ENCODE measurements at places on chromosomes 2 and 18.

- no peak for DNase-seq
Observed at GRCh38 chr2:205865905-205866441, 183.7 kb downstream of the NRP2 start.

GRCh38 chr2:69087211-69087911, 74.4 kb downstream of the ANTXR1 start:
- no peak for DNase-seq

DNA sequence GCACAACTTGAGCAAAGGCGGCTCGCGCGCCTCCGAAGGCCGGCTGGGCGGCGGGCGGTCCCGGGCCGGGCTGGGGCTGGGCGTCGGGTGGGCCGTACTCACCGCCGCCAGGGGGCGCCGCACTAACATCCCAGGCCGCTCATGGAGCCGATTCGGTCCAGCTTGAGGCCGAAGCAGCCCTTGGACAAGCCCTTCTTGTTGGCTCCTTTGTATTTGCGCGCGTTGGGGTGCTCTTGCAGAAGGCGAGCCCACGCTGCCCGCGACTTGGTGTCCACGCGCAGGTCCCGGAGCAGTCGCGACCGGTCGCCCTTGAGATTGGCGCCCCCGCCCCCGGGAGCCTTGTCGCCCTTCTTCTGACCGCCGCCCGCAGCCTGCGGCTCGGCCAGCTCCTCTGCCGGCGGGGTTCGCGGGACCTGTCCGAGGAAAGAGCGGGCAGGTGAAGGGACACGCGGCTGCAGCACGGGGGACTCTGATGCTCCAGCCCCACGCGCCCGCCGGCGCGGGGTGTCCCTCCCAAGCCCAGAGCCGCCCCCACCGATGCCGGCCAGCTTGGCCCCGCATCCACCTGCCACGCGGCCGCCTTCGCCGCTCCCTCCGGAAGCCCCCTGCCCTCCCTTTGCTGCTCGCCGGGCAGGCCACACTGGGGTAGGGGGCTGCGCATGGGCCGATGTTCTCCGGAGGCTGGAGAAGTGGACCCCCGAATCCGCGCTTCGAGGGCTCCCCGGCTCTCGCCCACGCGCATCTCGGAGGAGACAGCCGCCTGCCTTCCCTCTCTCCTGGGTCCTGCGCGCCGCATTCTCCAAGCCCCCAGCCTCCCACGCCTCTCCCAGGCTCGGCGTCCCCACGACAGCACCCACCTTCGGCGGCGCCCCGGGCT, 655 bp downstream of the NPPC start:
- peak; percentile 85 for DNase-seq

DNA sequence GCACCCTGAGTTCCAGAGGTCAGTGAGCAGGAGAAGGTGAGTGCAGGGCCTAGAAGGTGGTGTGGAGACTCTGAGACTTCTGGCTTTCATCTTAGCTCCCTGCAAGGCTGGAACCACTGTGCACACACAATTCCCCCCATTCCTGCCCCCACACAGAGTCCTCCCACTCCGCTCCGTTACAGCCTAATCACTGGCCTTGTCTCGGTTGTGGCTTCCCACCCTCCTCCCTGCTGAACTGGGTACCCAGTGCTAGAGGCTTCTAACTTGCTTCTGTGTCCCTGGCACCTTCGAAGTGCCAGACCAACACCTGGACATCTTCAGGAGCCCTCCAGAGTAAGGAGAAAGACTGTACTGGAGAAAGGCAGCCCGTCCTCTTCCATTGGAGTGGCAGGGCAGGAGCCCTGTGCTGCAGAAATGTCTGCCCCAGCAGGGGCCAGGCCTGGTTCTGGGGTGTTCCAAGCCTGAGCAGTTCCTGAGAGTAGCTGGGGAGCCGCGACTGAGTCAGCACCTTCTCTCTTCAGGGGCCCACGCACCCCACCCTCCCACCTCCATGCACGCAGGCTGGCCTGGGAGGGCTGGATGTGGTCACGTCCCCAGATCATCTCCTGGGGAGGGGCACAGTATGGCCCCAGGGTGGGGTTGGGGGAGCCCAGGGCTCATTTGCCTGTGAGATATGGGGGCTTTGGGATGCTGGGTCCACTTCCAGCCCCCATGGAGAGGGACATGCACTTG, 23.4 kb downstream of the CROCC2 start:
- DNase-seq, result no peak

GRCh38 chr2:170685591-170685990, 29.5 kb upstream of the SP5 start:
- no peak for DNase-seq

GRCh38 chr2:225771701-225772100, 372.2 kb downstream of the NYAP2 start:
- DNase-seq, result no peak

DNA sequence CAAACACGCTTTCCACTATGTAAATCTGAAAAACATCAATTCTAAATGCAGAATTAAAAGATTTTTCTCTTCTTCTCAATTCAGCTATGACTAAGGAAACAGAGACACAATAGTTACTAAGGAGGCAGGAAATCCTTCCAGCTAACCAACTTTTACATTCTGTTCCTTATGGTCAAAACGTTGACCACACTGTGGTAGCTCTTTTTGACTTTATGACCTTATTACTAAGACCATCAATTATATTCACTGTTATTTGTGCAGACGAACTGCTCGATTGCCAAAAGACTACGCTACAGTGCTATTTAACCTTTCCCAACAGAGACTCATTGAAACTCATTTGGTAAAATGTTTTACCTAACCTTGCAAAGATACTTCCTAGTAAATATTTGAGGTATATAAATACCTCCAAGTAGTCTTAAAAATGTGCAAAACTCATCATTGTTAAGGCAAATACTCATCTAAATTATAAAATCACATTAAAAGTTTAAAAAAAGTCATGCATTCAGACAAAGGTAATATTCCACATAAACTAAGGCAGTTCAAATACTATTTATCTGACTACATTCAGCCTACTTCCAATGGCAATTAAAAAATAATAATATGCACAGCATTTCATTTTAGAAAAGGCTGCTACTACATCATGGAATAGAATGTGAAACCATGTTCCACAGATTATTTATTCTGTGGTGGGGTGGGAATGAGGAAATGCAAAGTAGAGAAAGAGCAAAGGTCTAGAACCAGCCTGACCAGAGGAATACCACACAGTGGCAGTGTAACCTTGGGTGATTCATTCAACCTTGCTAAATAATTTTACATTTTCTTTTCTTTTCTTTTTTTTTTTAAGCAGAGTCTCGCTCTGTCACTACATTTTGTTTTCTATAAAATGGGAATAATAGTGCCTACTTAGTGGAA, 139.9 kb downstream of the THADA start:
- no peak for DNase-seq

DNA sequence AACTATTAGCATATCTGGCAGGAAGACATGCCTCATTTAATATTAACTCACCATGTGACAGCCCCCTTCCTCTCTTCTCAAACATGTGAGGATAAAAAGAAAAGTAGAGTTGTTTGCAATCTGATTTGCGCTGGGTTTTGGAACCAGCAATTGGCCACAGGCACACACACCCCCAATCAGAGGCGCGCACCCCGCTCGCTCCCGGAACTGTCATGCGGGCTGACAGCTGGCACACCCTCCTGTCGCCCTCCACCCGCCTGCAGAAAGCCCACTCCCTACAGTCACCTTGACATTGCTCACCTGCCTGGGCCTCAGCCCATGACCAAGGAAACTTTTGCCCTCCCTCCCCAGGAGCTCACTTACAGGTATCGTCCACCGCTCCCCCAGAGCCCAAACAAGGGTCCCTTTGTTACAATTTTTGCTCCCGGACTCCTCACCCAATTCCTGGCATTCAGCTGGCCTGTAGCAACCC, 1.1 kb downstream of the COBLL1 start:
- DNase-seq, result peak; percentile 24

DNA sequence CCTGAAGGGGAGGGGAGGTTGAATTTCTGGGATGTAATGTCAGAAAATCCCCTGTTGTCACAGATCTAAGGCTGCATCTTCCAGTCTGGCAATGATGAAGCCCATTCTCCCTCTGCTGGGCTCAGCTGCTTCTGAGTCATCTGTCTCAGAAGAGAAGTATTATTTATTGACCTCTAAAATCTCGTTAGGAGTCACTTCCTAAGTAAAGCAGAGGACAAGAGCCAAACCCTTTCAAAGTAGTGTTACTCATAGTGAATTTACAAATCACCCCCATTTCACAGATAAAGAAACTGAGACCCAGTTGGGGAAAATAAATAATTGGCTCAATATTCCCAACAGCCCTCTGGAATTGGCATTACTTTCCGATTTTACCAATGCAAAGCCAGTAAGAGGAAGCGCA, 167.3 kb upstream of the SKOR2 start:
- DNase-seq, result no peak

GRCh38 chr2:217680381-217680780, 322.4 kb downstream of the TNS1 start:
- no peak for DNase-seq

- DNase-seq, result peak; percentile 44
Observed at GRCh38 chr2:24721470-24721869, 71.7 kb downstream of the PTRHD1 start.

All from activated CD4-positive, alpha-beta T cell treated with anti-CD3 and anti-CD28 coated beads for 36 hours (primary cell).